ENCODE measurements at places on chromosomes 16 and 17. TPM values are rescaled to one million over a fixed set of nuclear protein-coding genes. Genes with fewer than 3 reads are reported as not detected.

Gene CD300H
- 0.17 TPM for total RNA-seq

Gene CFAP20
- 53.1 TPM for total RNA-seq

Gene PYY
- not detected for total RNA-seq

Gene IL4R
- total RNA-seq = 33.0 TPM

Gene PGAP6
- 33.5 TPM for total RNA-seq

Gene PPM1E
- total RNA-seq = 0.02 TPM

Gene PSKH1
- 14.7 TPM for total RNA-seq

Gene C16orf86
- total RNA-seq = 0.14 TPM

Gene GRAPL
- 0.13 TPM for total RNA-seq

Gene ITGB3
- total RNA-seq = 4.7 TPM

Gene FAM117A
- 2.1 TPM for total RNA-seq

Gene BOLA2
- total RNA-seq = 21.7 TPM

Gene PSME3IP1
- 108 TPM for total RNA-seq
